COR-L47 (cell line): ENCODE measurements at places on chromosomes 5 and 9.
A peak's percentile ranks its signal among the peaks of the same experiment; 100 is the strongest.

DNA sequence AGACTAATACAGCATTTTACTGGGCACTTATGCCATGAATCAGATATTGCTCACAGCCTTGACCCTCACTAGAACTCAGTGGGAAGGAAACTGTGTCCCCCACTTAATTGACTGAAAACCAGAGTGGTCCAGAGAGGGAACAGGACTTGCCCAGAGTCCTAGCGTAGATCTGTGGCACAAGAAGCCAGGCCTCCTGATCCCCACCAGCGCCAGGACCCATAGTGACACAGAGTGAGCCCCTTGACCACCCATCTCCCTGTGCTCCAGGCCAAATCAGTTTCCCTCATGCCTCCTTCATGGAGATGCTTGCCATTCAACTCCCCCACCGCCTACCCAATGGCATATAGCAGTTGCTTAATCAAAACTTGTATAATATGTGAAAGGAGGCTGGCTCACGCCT is 8.3 kb downstream of the KIF12 start:
- no peak for DNase-seq

DNA sequence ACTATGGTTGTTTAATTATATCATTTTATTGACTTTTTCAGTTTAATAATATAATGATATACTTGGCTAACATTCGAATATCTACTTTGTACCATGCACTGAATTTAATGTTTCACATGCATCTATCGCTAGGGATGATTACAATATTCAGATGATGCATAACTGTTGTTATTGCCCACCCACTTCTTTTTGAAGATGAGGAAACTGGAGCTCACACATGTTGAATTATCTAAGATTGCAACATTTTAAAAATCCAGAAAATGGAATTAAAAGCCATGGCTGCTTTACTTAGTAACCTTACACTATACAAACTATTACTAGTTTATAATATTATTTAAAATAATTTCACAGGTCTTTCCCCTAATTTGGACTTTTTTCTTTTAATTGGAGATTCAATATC is 171.7 kb downstream of the TLR4 start:
- DNase-seq, result no peak

DNA sequence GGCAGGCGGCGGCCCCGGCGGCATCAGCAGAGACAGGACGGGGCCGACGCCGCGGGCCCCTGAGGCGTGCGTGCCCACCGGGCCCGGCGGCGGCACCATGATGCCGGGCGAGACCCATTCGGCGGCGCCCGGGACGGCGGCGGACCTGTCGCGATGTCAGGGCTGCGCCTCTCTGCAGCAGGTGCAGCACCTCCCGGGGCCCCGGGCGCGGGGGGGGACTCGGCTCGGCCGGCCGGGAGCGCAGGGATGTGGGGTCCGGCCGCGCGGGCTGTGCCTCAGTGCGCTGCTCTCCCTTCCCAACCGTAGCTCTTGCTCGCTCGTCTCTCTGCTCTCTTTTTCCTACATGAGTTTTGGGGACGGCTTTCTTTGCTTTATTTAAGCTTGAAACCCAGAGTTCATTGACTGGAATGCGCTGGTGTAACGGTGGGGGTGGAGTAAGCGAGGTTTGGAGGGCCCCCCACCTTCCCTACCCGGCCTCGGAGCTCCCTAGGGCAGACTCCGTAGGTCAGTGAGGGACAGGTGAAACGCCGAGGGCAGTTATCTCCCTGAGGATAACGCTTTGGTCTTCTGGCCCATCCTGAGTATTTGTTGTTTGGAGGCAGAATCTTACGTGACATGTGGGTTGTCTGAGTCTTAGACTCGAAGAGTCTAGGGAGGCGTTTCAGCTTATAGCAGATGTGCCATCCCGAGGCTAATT is 490 bp downstream of the ICE1 start:
- peak; percentile 5 for DNase-seq

- DNase-seq, result no peak
These were observed 26.8 kb upstream of the TNFAIP8 start for GRCh38 chr5:119328753-119329602.

- DNase-seq, result no peak
These were observed 195.6 kb upstream of the RAI14 start for GRCh38 chr5:34460496-34460895.

DNA sequence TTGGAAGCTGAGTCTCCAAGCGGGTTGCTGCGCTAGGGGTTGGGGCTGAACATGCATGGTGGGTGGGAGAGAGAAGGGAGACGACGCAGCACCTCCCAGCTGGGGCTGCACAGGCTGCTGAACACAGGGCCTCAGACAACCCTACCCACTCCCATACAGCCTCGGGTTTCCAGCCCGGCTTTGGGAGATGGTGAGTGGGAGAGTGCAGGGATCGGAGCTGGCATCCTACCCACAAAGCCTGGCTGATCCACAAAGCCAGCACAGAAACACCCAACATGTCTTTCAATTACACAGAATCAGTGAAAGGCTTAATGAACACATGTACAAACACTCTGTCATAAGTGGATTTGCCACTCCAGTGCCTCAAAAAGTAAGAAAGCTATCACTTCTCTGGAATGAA is 64.8 kb downstream of the NSG2 start:
- no peak for DNase-seq

- DNase-seq, result no peak
These were observed 45.0 kb upstream of the DMRTA1 start for GRCh38 chr9:22401671-22402070.

DNA sequence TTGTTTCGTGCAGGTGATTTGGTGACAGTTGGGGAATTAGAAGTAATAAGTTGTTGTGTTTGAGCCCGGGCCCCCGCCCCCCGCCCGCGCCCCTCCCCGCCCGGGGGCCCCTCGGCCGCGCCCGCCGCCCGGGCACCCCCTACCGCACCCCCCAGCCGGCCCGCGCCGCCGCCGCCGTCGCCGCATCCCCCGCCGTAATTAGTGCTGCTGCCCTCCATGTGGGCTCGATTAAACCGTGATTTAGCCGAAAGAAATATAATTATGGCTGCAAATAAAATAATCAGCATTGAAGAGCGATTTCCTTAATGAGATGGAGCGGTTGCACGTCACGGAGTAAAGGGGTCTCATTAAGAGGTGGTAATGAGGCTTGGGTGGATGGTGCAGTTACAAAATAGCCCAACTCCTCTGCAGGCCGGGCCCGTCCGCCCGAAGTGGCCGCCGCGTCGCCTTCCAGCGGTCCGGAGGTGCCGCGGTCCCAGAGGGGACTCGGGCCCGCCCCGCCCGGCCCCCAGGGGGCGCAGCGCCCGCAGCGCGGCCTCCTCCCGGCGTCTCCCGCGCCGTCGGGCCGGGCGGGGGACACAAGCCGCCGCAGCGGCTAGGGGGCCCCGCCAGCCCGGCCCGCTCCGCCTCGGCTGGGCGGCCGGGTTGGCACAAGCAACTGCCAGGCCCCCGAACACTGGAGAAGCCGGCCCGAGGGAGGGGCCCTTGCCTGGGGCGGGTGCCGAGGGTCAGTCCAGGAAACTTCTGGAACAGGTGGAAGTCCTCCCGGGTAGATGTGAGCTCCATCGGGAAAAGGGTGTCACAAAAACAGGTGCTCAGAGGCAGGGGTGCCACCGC is 6.9 kb upstream of the OTP start:
- peak; percentile 31 for DNase-seq
